Stimulated activated memory B cell treated with anti-CD40 and anti-IgM and Interleukin-4, amounts not matched to agents 10 μg/mL and 1 μg/mL and 100 μg/mL, for 72 hours (primary cell): ENCODE measurements at places on chromosomes 13 and 19.

DNA sequence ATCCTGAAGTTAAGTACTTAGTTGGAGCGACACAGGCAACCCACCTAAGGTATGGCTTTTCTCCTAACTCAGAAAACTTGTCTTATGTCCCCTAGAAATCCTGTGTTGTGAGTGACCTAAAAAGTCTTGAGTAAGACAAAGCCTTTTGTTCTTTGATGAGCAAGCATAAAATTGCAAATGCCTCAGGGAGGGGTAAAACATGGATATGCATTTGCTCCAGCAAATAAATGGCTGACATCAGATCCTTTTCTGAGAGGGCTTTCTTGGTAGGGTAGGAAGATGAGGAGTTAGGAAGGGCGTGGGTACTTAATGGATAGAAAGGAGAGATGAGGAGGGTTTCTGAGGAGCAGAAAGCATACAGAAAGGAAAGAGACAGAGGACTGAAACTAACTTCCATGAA lies 163.7 kb downstream of the IER2 start:
- ATAC-seq = no peak

DNA sequence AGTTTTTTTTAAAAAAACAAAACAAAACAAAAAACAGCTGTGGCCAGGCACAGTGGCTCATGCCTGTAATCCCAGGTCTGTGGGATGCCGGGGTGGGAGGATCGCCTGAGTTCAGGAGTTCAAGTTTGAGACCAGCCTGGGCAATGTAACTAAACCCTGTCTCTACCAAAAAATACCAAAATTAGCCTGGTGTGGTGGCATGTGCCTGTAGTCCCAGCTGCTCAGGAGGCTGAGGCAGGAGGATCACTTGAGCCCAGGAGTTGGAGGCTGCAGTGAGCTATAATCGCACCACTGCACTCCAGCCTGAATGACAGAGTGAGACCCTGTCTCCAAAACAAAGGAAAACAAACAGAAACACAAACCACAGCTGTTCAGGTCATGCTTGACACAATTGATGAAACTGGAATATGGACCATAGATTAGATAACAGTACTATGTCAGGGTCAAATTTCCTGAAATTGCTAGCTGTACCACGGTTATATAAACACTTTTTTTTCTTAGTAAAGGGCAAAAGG lies 6.9 kb upstream of the ANGPTL4 start:
- ATAC-seq = no peak

DNA sequence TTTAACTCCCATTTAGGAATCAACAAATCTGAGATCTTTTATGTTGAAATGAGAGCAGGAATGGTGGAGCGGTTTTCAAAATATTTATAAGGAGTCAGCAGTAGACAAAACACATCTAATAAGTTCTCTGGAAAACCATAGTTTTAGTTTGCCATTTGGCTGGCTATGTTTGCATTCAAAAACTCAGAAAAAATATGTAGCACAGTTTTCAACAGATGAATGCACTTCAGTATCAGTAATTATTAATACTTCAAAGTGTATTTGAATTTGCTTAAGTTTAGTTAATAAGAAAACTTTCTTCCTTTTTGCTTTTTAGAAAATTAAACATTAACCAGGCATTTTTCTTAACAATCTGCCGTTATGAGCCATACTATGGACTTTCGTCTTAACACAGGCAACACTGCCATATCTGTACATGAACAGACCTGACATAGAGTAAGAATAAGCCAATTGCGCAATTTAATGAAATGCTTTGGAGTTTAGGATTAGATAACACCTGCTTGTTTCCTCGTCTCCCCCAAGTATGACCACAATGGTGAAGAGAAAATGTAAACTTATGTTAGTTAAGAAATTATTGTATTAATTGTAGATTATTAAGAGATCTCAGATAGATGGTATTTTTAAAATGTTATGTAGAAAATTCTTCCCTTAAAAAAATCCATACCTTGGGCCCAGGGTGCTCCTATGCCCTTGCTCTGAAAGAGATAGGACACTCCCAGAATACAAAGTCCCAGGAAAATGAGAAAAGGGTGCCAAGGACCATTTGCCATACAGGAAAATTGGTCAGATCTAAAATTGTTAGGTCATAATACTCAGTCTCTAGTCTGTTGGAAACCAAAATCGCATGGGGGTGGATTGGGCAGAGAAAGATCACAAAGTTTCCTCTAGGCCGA lies 552.3 kb upstream of the ARGLU1 start:
- no peak for ATAC-seq

- ATAC-seq = no peak
These were observed 69.1 kb downstream of the HSPH1 start for GRCh38 chr13:31092646-31093045.

- no peak for ATAC-seq
These were observed 150.2 kb downstream of the NDFIP2 start for GRCh38 chr13:79631051-79631659.

DNA sequence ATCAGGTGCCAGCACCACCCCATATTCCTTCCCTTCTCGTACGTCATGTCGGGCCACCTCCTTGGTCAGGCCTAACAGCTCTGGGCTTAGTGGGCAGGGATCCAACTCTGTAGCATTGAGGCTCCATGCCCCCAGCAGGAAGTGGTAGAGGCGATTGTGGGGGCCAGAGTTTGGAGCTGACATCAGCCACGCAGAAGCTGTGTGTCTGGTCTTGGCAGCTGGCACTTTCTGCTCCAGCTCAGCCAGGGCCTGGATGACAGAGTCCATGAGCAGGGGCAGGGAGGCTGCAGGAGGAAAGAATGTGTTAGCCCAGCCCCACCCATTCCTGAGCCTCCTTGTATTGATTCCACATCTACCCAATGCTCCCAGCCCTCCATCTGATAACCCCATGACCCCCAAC lies 3.0 kb downstream of the PGLYRP2 start:
- no peak for ATAC-seq

DNA sequence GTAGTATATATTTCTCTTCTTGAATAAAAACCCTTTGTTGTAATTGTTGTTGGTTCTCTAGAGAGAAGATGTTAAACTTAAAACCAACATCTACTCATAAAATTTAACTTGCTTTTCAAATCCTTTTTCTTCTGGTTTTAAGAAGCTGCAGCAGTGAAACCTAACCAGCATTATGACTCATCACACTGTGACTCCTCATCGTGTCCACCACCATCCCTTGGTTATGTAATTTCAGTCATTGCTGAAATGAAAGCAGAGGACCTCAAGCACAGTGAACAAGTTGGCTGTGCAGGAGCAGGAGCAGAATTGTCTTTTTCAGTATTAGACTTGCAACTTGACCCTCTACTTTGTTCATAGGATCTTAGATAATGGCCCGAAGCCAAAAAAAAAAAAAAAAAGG lies 64.9 kb upstream of the HTR2A start:
- no peak for ATAC-seq

DNA sequence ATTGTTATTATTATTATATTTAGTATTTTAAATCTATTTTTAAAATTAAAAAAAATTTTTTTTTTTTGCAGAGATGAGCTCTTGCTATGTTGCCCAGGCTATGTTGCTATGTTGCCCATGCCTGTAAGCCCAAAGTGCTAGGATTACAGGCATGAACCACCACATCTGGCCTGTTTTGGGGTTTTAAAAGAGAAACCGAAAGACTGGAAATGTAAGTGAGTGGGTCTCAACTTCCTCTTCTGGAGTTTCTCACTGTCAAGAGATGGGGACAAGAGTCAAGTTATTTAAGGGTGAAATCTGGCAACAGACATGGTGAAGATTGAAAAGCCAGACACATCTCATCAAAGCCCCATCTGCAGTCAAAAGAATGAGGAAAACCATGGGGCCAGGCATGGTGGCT lies 4.2 kb upstream of the OR7G3 start:
- peak; percentile 74 for ATAC-seq

DNA sequence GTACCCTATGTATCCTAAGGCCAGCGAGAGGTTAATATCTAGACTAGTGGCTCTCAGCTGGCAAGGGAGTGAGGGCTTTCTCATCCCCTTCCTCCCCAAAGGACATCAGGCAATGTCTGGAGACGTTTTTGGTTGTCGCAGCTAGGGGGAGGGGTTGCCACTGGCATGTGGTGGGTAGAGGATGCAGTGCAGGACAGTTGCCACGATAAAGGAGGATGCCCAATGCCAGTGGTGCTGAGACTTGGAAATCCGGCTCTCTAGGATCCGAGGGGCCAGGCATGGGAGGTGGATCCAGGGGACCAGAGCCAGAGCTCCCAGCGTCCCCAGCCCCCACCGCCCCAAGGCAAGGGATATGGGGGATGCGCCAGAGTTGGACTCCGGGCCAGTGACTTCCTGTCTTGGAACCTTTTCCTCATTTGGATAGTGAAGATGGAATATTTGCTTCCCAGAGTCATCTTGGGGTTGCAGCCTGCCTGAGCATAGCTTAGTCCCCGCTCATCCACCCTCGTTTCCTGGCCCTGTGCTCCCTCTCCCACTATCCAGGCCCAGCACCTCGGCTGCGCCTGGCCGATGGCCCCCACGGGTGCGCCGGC lies 4.9 kb downstream of the SSC5D start:
- ATAC-seq = no peak

GRCh38 chr13:68050761-68051160 lies 820.6 kb upstream of the PCDH9 start:
- ATAC-seq = no peak

GRCh38 chr19:48687776-48688175 lies 8.0 kb upstream of the FUT2 start:
- ATAC-seq = no peak

DNA sequence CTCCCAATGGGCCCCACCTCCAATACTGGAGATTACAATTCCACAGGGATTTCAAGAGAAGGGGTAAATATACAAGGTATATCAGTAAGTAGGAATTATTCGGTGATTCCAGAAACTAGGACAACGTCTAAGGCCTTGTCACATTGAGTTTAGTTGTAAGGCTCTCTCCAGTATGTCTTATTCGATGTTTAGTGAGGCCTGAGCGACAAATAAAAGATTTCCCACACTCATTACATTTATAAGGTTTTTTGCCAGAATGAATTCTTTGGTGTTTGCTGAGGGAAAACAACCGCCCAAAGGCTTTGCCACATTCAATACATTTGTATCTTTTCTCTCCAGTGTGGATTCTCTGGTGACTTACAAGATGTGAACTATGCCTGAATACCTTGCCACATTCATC lies 19.1 kb upstream of the ZNF841 start:
- no peak for ATAC-seq

GRCh38 chr13:112078216-112078615 lies 11.3 kb downstream of the SOX1 start:
- no peak for ATAC-seq

- no peak for ATAC-seq
These were observed 2.7 kb downstream of the SLITRK1 start for GRCh38 chr13:83879431-83880171.

DNA sequence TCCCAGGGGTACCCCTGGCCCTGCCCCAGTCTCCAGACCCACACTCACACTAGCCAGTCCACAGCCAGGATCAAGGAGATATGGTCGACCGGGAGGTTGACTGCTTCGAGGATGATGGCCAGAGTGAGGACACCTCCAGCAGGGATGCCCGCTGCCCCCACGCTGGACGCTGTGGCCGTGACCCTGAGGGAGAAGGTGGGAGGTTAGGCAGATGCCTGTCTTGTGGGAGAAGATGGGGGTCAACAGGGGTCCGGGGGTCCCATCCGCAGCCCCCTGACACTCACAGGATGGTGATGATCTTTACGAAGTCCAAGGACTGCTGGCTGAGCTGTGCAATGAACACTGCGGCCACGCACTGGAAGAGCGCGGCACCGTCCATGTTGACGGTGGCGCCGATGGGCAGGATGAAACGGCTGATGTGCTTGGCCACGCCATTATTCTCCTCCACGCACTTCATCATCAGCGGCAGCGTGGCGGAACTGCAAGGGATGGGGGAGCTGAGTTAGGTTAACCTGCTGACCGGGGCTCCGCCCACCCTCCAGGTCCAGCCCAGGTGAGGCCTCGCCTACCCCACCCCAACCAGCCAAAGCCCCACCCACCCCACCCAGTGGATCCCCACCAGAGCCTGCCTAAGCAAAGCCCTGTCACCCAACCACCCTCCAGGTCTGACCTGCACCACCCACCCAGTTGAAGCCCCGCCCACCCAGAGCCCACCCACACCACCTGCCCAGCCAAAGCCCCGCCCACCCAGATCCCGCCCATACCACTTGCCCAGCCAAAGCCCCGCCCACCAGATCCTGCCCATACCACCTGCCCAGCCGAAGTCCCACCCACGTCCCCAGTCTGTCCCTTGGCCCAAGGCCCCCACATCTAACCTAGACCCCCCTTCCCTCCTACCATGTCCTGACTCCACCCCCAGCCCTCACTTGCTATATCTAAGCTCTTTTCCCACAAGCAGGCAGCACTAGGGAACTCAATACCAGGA lies 11.2 kb downstream of the SLC1A5 start:
- ATAC-seq = no peak

GRCh38 chr13:108426893-108427292 lies 157.4 kb downstream of the TNFSF13B start:
- no peak for ATAC-seq

DNA sequence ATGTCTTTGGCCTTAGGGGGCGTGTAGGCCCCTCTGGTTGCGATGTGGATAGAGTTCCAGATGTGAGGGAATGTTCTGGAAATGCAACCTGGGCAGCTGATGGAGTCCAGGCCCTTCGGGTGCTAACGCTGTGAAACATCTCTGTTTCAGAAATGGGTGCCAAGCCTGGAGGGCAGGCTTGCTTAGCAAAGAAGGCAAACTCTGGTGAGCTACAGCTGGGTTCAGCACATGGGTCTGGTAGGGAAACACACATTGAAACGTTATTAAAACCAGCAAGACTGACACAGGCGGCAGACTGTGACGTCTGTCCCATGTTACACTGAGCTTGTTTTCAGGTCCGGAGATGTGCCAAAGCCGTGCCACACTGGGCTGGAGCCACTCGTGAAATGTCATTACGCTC lies 8.6 kb upstream of the CDC16 start:
- ATAC-seq = peak; percentile 53

DNA sequence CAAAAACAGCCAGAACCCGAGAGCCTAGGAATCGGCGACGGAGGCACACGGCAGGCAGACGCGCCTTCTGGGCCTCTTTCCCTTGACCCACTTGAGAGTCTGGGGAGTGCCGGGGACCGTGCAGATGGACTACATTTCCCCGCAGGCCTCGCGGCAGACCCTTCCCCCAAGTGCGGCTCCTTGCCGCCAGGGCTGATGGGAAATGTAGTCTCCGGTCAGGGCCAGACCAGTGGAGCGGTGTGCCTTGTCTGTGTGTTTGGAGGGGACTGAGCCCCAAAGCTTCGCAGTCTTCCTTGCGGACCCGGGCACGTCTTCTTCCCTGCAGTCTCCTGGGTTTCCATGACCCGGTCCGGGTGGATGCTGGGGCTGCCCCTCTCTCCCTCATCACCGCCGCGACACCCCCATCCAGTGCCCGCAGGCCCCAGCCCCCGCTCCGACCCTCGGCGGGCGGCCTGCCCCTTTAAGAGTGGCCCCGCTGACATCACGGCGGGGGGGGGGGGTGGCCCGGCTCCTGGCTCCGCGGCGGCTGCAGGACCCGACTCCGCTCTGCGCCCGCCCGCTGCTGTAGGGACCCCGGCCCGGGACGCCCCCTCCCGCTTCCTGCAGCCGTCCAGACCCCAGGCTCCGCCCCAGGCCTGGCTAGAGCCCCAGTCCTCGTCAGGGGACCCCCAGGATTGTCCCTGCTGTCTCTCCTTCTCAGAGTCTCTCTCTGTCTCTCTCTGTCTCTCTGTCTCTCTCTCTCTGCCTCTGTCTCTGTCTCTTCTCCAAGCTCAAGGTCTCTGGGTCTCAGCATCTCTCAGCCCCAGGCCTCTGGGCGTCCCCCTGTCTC lies 758 bp upstream of the CACNG7 start:
- no peak for ATAC-seq
